Right lung (tissue), 10 donors: ENCODE measurements at places on chromosomes 2 and 18. TPM values are rescaled to one million over a fixed set of nuclear protein-coding genes. Genes with fewer than 3 reads are reported as not detected.
A peak's percentile ranks its signal among the peaks of the same experiment; 100 is the strongest.

TMEM150A gene
- 13.1 TPM for polyA plus RNA-seq

BOLL gene
- not detected for polyA plus RNA-seq

EIF2AK3 gene
- 26.5 TPM for polyA plus RNA-seq

DNA sequence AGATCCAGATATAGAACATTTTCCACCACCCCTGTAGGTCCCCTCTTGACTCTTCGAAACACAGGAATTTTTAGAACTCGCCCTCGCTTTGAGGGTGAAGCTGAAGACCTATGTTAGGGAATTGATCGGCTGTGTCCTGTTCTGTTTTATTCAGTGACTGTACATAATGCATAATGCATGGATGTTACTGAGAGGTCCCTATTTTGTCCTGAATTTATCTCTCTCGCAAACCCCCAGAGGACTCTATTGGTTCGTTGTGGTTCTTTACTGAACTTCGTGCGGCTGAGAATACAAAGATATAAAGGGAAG, 431 bp upstream of the EIF5B start:
- no peak for DNase-seq

GRCh38 chr18:48997681-48997984, 46.9 kb upstream of the SMAD7 start:
- no peak for DNase-seq

DNA sequence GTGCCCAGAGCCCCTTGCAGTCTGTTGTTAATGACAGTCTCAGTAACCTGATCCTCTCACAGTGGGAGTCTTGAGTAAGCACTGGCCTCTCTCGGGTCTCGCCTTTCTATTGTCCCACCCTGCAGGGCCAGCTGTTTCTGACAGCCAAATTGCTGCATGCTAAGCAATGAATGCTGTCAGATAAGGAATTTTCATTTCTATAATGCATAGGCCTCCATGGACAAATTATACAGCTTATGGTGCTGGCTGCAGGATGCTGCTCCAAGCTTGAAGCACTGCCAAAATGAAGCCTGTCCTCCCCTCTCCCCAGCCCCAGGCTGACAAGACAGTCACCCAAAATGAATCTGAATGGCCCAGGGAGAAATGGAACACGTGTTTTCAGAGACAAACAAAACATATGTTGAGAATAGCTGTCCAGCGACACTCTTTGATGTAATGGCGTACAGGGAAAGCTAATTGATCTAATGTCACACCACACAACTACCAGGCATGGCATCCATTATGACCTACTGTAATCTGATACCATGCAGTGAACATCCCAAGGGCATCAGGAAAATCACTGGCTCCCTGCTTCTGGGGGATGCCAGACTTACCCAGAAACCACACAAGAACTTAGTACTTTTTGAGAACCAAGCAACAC, 36.8 kb downstream of the ACVR1 start:
- DNase-seq, result peak; percentile 66

DNA sequence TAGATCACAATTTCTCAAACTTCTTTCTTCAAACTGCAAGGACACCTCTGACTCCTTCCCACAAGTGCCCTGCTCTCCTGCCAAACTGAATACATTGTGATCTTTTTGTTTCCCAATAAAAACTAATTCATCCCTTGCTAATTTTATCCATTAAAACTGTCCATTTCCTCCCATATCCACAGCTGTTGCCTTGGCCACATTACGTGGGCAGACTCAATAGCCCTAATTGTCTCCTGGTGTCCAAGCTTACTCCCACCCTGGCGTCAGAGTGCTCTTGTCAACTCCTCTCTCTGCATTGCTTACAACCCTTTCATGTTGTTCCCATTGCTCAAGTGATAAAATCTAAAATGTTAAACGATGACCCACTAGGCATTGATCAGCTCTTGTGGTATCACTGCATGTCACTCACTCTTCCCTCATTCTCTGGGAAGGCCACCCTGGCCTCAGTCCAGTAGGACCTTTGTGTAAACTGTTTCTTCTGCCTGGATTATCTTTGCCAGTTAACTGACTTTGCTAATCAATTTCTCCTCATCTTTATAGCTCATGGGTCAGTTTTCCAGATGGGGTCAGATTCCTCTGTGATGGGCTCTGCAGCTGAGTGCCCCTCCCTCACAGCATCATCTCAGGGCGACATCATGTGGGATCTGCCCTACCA, 525.0 kb downstream of the SLC4A3 start:
- no peak for DNase-seq
